ENCODE measurements at places on chromosomes 2 and 18.
A peak's percentile ranks its signal among the peaks of the same experiment; 100 is the strongest.

GRCh38 chr2:85601771-85602475, 575 bp downstream of the TMEM150A start:
- no peak for DNase-seq

- DNase-seq: no peak
Measured at GRCh38 chr2:54755641-54756326, 32.3 kb downstream of the EML6 start.

DNA sequence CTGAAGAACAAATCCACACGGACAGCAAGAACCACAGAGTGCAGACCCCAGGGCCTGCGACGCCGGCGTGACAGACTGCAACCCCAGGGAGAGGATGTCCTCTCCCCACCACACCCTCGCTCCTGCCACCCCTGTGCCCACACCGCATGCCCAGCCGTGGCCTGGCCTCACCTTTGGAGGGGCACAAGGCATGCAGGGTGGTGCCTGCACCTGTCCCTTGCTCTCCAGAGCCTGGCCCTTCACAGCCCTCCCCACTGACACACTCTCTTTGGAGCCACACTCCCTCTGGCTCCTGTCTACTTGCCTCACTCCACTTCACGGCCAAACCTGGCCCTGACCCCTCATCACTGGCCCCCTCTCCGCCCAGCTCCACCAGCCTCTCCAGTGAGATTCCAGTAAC, 9.3 kb downstream of the THAP4 start:
- DNase-seq: no peak

DNA sequence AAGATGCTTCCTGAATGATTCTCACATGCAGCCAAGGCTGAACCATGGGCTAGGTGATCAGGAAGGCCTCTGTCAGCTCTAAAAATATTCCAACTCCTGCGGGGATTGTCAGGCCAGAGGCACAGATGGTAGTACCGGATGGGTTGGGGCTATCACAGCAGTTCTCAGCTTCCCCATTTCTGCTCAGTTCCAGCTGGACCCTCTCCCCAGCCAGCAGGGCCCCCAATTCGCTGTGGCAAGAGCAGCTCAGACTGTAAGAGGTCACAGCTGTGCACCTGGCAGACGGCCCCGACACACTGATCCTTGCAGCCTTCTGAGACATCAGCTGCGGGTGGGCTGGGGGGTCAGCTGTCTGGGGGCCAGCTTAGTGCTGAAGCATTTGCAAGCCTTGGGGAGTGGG, 43.6 kb upstream of the TCF7L1 start:
- no peak for DNase-seq

- no peak for DNase-seq
Measured at GRCh38 chr2:178234648-178235047, 40.3 kb downstream of the OSBPL6 start.

DNA sequence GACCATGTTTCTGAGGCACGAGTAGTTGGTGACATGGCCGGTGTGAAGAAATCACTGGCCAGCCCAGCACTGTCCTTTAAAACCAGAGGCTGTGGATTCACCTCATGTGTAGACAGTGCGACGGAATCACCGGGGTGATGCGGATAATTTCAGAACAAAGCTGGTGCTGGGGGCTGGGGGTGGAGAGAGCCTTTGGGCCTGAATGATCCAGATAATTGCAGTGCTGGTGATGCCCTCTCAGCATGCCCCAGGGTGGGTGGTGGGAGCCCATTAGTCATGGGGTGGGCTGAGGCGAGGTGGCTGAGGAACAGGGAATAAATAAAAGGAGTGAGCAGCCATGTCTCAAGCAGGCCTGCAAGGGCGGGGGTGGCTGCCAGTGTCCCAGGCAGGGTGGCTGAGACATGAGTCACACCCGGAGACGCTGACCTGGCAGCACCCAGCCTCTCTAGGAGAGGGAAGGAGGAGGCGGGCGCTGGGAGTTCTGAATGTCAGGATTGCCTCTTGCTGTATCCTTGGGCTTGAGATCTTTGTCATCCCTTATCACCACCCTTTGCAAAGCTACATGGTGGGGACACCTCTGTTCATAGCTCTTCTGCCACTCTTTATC, 151.1 kb upstream of the MSH6 start:
- no peak for DNase-seq

- no peak for DNase-seq
Measured at GRCh38 chr2:97967216-97967592, 28.5 kb downstream of the TMEM131 start.

DNA sequence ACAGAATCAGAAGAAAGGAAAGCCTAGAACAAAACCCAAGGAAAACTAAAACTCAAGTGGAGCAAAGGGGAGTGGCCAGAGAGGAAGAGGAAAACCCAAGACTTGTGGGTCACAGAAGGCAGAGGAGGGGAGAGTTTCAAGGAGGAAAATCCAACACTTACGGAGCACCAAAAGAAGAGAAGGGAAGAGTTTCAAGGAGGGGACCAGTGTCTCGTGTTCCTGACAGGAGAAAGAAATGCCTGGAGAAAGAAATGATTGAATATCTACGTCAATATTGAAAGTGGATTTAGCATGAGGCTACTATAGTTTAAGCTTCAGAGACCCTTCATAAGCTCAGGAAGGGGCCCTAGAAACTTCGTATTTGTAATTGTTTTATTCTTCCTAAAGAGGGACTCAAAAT, 1.4 kb upstream of the MFSD6 start:
- DNase-seq: no peak

- no peak for DNase-seq
Measured at GRCh38 chr2:62408241-62408677, 97.7 kb downstream of the TMEM17 start.

DNA sequence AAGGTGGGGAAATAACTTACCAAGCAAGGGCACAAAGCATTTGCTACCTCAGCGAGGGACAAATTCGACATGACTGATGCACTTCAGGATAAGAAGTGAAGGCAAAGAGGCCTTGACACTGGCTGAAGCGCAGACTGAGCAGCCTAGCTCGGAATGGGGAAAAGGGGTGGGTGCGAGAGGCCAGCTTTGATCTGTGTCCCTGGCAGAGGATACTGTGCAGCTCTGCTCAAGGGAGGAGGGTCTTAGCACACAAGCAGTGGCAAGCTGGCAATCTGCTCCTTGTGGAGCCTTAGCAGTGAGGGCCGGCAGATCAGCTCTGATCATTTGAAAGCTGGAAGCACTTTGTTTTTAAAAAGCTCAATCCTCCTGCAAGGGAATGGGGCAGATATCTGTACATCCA, 222.3 kb downstream of the ZBTB7C start:
- DNase-seq: no peak

- DNase-seq: peak; percentile 47
Measured at GRCh38 chr2:9422321-9423099, 818 bp downstream of the ITGB1BP1 start.

DNA sequence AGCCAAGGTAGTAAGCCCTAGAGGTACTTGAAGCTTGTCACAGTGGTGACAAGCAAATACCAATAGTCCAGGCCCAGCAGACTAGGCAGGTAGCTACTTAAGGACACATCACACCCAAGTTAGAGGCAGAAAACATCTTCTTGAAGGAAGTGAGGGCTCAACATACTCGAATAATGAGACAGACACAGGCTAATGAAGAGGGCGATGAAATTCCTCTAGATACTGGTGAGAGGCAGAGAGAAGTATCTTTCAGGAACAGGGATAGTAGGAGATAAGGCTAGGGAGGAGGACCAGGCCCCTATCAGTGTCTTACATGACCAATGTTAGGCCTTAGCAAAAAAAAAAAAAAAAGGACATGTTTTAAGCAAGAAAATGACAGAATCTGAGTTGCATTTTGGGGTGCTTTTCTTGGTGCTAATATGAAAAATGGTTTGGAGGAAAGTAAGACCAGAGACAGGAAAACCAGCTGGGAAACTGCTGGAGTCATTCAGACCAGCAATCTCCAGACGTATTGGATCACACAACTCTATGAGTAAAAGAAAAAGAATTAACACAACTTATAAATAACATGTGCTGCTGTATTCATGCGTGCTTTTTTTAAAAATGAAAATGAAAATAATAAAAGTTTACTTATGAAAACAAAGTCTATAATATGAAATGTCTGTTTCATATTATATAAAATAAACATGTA, 37.7 kb downstream of the COBLL1 start:
- no peak for DNase-seq

DNA sequence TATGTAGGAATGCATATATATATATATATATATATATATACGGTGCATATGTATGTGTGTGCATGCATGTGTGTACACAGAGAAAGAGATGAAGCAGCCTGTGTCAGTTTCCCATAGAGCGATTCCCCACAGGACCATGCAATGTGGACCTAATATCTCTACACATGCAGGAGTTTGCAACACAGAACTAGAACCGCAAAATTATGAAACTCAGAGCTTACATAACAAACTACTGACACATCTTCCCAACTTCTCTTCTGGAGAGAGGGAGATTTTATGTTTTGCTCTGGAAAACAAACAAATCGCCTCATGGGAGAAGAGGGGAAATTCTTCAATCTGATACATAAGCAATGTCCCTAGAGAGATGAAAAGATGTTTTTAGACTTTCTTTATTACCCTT, 377.2 kb downstream of the LRATD1 start:
- DNase-seq: no peak

Measured in CD4-positive, alpha-beta T cell treated with Interferon alpha-2 for 1 hour (primary cell).